ENCODE measurements at places on chromosomes 2 and 18. TPM values are rescaled to one million over a fixed set of nuclear protein-coding genes. Genes with fewer than 3 reads are reported as not detected.

Gene LYG2
- not detected for total RNA-seq

DNA sequence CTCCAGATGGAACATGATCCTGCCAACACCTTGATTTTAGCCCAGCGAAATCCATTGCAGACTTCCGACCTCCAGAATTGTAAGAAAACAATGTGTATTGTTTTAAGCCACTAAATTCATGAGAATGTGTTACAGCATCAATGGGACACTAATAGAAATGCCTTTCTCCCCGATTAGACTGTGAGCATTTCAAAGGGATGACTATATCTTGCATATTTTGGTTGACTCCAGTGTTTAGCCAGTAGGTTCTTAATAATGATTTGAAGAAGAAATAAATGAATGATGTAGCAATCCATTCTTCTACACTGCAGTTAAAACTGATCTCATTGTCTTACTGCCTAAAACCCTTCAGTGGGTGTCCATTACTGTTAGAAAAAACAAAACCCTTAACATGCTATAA is 67.4 kb upstream of the ACVR1C start:
- DNase-seq, result no peak

GRCh38 chr2:46704041-46704440 is 211.6 kb downstream of the MCFD2 start:
- no peak for DNase-seq

DNA sequence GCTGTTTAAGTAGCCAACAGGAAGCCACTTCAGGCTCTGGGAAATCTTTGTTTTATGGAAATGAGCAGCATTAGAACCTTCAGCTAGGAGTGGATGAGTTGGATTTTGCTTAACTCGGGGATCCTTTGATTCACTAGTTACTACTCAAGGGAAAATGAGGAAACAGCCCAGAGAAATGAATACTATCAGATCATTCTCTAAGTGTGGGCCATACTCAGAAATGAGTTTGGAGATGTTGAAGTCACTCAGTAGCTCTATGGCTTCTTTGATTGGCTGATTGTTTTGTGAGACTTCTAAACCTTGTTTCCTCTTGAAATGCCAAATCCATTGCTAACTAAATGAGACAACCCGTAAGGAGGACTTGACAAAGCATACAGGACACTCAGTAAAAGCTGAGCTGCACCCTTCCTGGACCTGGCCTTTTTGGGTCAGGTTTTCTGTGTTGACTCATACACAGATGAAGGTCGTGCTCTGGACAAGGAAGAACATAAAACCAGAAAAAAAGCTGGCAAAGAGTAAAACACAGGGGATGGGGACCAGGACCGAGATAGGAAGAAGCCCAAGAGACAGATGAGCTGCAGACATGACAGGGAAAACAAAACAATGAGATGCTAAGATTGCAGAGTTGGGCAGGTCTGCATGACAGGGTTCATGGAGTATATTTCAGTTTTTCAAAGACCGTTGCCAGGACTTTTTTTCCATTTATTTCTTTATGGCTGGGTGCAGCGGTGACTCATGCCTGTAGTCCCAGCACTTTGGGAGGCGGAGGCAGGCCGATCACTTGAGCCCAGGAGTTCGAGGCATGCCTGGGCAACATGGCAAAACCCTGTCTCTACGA is 41.6 kb downstream of the INO80C start:
- DNase-seq, result no peak

- no peak for DNase-seq
These were observed 1121.5 kb upstream of the DDX18 start for GRCh38 chr2:116692988-116693387.

DNA sequence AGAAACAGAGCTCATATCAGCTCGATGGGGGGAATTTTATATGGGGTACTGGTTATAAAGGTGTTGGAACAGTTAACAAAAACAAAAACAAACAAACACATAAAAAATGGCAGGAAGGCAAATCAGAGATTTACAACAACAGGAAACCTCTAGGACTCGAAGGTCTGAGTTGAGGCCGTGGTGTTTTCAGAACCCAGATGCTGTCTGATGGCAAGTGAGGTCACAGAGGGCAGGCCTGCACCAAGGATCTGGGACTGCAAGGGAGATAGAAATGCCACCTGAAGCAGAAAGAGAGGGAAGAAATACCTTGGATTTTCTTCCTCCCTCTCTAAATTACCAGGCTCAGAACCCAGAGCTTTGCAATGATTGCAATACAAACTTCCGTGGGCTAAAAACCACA is 429.5 kb downstream of the ZNF521 start:
- no peak for DNase-seq

DNA sequence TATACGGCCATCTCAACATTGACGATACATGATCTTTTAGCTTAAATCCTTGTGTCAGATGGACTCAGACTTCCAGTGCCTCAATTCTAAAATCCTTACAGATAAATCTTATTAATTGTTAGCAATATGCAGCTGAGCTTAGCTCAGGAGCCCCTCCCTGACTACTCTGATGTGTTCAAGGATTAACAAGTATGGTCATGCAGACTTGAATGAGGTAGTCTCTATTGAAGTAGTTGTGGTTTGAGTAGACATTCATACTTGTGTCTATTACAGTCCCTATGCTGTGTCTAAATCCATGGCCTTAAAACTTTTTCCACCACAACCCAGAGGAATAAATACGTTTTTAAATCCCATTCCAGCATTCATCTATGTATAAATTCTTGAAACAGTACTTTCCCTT is 119.5 kb downstream of the NUP35 start:
- no peak for DNase-seq

- DNase-seq, result no peak
These were observed 13.2 kb downstream of the NRP2 start for GRCh38 chr2:205695460-205695991.

Gene CLEC4F
- 0.72 TPM for total RNA-seq

GRCh38 chr2:40177366-40177765 is 274.5 kb downstream of the SLC8A1 start:
- DNase-seq, result no peak

- DNase-seq, result no peak
These were observed 39.5 kb upstream of the SCLY start for GRCh38 chr2:238021327-238021726.

GRCh38 chr18:6057604-6058003 is 162.3 kb upstream of the TMEM200C start:
- peak; percentile 6 for DNase-seq

GRCh38 chr2:189261431-189261841 is 81.9 kb upstream of the COL5A2 start:
- DNase-seq, result no peak

DNA sequence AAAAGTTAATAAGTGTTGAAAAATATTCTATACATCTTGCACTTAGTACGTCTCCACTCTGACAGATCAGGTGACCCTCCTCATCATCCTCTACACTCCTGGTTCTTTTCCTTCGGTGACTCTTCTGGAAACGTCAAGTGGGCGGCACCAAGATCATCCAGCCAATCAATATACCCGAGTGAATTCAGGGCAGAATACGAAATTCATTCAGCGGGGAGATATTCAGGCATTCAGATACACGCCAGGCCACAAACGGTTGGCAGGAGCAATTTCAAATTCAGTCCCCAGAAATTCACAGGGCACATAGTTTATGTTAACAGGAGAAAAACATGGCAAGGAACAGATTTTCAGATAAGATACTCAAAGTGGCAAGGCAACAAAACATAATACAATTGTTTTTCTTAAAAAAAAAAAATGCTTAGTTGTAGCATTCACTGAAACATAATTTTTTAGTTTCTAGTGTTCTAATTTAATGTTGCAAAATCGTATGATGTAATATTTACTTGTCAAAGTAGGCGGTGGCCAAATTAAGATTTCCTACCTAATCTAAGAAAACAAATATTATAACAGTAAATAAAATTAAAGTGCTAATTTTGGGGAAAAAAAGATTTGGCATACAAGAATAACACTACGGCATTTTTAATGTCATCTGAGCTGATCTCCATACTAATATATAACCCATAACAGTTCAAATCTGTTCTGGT is 4.2 kb downstream of the CLK1 start:
- no peak for DNase-seq

- peak; percentile 42 for DNase-seq
These were observed 9.1 kb downstream of the NGEF start for GRCh38 chr2:233003658-233004555.

DNA sequence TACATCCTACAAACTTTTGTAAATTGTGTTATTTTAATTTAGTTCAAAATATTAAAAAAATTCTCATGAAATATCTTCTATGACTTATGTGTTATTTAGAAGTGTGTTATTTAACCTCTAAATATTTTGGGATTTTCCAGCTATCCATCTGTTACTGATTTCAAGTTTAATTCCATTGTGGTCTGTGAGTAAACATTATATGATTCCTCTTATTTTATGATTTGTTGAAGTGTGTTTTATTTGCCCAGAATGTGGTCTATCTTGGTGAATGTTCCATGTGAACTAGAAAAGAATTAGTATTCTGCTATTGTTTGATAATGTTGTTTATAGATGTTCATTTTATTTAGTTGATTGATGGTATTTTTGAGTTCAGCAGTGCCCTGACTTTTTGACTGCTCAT is 136.0 kb downstream of the ZNF804A start:
- no peak for DNase-seq

DNA sequence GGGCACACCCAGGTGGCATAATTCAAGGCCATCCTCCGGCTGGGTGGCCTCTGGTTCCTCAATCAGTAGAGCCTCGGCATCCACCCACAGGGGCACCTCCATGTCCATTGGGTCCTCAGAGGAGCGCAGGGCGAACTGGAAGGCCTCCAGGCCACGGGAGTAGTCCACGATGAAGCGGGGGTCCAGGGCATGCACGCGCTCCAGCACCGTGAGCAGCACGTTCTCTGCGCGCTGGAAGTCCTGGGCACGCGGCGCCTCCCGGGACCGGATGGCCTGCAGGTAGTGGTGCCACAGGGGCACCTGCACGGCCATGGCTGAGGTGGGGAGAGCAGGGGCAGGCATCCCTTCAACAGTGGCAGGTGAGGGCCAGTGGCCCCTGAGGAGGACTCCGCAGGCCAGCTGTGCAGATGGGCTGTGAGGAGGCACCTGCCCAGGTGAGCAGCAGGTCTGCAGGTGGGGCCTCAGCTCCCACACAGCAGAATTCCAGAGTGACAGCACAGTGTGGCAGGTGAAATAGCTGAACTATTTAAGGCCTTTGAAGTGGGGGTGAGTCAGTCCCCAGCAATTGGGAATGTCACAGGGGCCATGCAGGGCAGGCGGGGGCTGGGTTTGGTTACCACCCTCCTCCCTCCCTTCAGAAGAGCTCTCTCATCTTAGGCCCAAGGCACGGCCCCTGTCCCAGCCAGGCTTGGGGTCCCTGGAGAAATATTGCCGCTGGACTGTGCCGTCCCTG is at the start of gene MAB21L4:
Gene MAB21L4 (minus strand): TSS at position 501 of the 733 bp plus-strand sequence. CDS start 159 bp downstream, at position 342.
- DNase-seq, result no peak

DNA sequence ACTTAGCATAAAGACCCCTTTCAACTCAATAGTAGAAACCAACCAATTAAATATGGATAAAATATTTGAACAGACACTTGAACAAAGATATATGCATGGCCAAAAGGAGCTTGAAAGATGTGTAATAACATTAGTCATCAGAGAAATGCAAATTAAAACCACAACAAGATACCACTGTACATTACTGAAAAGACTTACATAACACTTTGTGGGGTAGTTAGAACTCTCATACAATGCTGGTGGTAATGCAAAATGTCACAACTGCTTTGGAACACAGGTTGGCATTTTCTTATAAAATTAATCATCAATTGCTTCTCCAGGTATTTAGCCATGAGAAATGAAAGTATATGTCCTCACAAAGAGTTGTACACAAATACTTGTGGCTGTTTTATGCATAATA is 60.7 kb downstream of the TTC27 start:
- DNase-seq, result no peak

DNA sequence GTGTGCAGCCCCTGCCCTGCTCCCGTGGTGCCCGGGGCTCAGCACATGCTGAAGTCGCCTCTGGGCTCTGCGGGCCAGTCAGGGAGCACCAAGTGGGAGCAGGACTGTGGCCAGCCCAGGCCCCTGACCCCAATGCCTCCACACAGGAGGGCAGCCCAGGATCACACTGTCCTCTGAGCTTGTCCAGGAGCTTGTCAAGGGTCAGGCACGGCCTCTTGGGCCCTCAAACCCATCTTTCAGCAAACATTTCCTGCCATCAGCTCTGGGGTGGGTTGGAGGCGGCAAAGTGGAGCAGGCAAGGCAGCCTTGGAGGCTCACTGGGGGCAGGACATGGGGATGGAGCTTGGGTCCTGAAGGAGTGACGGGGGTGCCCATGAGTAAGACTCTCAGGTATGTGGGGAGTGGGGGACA is 10.3 kb downstream of the SNED1 start:
- DNase-seq, result no peak

Gene DSG3
- not detected for total RNA-seq

DNA sequence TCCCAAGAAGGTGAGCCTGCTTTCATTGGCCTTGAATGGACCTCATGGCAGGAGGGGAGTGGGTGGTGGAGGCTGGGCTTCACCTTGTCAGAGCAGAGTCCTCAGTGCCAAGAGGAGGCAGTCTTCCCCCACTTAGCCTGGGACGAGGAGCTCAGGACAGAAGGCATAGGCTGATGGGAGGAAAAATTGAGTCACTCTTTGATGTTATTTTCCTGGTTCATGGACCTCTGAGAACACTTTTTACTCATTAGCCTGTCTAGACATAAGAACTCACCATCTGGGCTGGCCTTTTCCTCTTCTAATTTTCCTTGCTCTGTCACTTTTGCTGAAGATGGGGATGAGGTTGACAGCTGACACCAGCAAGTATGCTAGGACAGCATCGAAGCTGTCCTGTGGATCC is 225.7 kb upstream of the TNP1 start:
- DNase-seq, result no peak

DNA sequence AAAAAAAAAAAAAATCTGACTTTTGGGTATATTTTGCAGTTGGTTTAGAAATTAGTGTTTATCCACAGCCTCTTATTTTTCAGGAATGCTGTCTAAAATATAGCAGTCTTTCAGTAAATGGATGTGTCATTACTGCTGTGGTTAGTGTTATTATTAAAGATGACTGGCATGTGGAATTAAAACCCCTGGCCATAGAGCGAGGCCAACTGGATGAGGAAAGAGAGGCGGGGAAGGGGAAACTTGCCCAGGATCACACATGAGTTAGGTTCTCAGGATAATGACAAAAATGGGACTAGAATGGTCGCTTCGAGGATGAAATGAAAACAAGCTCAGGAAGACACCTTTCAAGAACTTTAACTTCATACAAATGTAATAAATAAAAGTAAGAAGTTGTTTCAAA is 57.4 kb upstream of the APCDD1 start:
- no peak for DNase-seq

GRCh38 chr2:240112914-240113690 is 23.0 kb downstream of the COPS9 start:
- peak; percentile 25 for DNase-seq

Gene PLGLB1
- 4.1 TPM for total RNA-seq

Gene USP34
- 112 TPM for total RNA-seq

DNA sequence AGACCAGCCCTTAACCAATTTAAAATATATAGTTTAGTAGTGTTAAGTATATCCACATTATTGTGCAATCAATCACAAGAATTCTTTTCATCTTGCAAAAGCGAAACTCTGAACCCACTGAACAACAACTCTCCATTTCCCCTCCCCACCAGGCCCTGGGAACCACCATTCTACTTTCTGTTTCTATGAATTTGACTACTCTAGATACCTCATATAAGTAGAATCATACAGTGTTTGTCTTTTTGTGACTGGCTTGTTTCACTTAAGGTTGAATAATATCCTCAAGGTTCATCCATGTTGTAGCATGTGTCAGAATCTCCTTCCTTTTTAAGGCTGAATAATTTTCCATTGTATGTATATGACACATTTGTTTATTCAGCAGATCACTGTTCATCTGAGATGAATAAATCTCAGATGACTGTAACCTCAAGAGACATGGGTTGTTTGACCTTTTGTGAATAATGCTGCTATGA is 8.1 kb upstream of the SOS1 start:
- DNase-seq, result no peak

- DNase-seq, result no peak
These were observed 256.7 kb upstream of the RBBP8 start for GRCh38 chr18:22676423-22676822.

Gene ALLC
- total RNA-seq, result not detected

Data from kidney (tissue), 22 donors.